NCI-H345 (cell line): ENCODE measurements at places on chromosomes 12 and 14.

- no peak for DNase-seq
These were observed 191.1 kb downstream of the CALM1 start for GRCh38 chr14:90587918-90588317.

GRCh38 chr12:131137009-131137835 lies 183.5 kb downstream of the ADGRD1 start:
- DNase-seq: no peak

DNA sequence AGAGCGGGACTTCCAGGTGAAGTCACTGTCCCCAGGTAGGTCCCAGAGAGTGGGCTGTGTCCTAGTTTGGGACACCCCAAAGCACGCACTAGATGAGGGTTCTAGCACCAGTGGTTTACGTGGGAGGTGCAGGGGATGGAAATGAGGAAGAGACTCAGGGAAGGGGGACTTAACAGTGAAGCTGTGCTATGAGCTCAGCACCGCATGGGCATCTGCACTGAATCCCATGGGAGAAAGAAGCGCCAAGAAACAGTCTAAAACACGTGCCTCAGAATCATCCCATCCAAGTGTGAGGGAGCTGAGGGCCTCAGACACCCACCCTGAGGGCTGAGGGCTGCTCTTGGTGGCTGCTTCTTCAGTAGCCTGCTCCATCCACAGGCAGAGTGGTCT lies 71.5 kb upstream of the ZFP36L1 start:
- no peak for DNase-seq

GRCh38 chr14:101116486-101117130 lies 213.1 kb upstream of the RTL1 start:
- DNase-seq: no peak

GRCh38 chr14:65103150-65103760 lies 938 bp upstream of the MAX start:
- peak; percentile 68 for DNase-seq

GRCh38 chr14:55867719-55868118 lies 250.5 kb upstream of the PELI2 start:
- DNase-seq: no peak
